ENCODE measurements at places on chromosomes 13 and 19.

DNA sequence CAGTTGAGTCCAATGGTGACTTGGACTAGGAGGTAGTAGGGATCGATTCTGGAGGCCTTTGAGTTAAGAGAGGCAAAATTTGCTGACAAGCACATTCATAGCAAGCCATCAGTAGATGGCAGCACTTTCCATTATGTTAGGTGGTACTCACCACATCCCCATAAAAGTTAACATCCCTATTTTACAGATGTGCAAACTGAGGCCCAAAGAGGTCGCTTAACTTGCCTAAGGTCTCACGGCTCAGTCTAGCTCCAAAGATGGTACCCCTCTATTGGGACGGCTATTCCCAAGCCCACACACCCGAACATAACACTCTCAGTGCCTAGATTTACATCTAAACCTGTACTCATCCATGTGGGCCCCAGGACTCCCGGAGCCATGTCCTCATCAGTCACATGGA, 21.5 kb upstream of the FOSB start:
- no peak for DNase-seq

DNA sequence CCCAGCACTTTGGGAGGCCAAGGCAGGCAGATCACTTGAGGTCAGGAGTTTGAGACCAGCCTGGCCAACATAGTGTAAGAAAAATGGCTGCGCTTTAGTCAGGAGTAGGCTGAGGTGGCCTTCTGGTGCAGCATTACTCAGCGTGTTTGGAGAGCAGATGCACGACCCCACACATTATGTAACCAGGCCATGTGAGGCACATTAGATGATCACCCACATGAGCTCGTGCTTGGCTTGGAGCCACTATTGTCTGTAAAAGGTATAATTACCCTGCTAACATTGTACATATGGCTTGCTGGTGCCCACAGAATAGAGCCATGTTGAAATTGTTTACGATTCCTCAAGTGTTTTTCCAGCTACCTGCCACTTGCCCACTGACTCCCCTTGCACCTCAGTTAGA, 24.0 kb upstream of the SCEL start:
- no peak for DNase-seq

DNA sequence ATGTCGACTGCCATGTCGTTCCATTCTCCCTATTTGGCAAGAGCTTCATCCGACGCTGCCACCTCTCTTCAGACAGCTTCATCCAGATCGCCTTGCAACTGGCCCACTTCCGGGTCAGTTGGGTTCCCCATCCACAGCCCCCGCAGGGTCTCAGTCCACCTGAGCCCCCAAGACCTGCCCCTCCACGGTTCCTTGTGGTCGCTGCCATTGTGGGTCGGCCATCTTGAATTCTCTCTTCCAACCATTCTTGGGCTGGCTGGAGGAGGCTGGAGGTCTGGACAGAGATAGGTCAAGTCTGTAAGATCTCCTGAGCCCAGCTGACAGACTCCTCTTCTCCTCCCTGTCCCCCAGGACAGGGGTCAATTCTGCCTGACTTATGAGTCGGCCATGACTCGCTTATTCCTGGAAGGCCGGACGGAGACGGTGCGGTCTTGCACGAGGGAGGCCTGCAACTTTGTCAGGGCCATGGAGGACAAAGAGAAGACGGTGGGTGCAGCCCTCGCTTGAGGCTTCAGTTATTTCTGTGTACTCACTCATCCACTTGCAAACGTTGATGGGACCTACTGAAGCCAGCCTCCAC, 19.5 kb downstream of the CPT1C start:
- no peak for DNase-seq

DNA sequence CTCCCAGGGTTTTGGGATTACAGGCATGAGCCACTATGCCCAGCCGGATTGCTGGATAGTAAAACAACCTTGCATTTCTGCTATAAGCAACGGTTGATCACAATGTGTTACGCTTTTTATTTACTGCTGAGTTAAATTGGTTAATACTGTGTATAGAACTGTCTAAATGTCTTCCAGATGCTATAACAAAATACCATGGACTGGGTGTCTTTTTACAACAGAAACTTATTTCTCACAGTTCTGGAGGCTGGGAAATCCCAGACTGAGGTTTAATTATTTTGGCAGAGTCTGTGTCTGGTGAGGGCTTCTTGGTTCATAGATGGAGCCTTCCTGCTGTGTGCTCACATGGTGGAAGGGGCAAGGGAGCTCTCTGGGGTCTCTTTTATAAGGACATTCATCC, 65.5 kb downstream of the ING1 start:
- no peak for DNase-seq

DNA sequence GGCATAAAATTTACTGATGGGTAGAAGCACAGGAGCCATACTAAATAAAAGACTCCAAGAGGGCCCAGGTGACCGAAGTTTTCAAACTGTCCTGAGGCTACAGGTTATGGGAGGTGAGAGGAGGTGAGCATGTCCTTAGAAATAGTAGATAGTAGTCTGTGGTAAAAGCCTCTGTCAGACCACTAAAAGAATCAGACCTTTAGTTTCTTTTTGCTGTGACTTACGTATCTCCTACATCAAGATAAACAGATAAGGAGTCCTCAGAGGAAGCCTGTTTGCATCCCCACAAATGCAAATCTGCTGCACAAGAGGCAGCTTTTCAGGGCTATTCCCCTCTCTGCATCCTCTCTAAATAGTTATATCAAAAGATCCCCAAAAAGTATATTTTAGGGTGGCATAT, 711.6 kb upstream of the SLITRK6 start:
- DNase-seq = no peak

GRCh38 chr19:30252214-30252613, 120.0 kb upstream of the ZNF536 start:
- DNase-seq = no peak

GRCh38 chr19:42066075-42066754, 3.8 kb downstream of the GRIK5 start:
- DNase-seq = no peak

- DNase-seq = no peak
These were observed 17.8 kb downstream of the PROZ start for GRCh38 chr13:113176280-113176679.
